RWPE1 (cell line): ENCODE measurements at places on chromosomes 2 and 18.

GRCh38 chr2:227339098-227339599 lies 14.1 kb downstream of the MFF start:
- no peak for DNase-seq

- no peak for DNase-seq
Observed at GRCh38 chr2:168633200-168633599, 169.2 kb upstream of the NOSTRIN start.

GRCh38 chr2:162579169-162579568 lies 235.2 kb downstream of the GCA start:
- no peak for DNase-seq

DNA sequence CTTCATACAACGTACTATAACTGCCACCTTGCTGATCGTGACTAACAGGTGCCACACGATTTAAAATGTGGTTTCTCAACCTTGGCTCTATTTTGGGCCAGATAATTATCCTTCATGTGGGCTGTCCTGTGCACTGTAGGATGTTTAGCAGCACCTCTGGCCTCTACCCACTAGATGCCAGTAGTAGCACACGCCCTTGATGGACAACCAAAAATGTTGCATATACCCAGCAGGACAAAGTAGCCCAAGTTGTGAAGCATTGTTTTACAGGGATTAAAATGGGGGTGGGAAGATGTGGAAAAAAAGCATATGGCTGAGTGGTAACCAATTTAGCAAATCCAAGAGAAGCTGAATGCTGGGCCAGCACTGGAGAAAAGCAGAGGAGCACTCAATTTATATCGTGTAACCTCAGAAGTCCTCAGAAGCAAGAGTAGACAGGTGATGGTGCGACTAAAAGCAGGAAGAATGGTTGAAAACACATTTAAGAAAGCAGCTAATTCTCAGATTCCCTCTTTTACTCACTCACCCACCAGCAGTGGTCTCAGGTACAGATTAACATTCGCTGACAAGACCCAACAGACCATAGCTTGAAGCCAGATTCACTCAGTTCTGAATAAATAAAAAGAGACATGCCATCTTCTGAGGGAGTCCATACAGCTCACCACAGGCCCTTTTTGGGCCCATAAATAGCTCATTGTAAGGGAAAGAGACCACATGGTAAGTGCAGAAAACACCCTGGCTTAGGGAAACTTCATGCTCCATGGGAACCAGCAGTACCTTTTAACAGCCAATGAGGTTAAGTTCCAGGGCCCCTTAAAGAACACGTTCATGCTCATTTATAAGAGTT lies 50.6 kb downstream of the RAPH1 start:
- DNase-seq = no peak

- DNase-seq = no peak
Observed at GRCh38 chr18:66995270-66995669, 391.4 kb upstream of the CDH19 start.

GRCh38 chr2:232926431-232926939 lies 56.4 kb downstream of the SNORC start:
- DNase-seq = no peak

- no peak for DNase-seq
Observed at GRCh38 chr2:23335550-23335949, 49.4 kb upstream of the KLHL29 start.

DNA sequence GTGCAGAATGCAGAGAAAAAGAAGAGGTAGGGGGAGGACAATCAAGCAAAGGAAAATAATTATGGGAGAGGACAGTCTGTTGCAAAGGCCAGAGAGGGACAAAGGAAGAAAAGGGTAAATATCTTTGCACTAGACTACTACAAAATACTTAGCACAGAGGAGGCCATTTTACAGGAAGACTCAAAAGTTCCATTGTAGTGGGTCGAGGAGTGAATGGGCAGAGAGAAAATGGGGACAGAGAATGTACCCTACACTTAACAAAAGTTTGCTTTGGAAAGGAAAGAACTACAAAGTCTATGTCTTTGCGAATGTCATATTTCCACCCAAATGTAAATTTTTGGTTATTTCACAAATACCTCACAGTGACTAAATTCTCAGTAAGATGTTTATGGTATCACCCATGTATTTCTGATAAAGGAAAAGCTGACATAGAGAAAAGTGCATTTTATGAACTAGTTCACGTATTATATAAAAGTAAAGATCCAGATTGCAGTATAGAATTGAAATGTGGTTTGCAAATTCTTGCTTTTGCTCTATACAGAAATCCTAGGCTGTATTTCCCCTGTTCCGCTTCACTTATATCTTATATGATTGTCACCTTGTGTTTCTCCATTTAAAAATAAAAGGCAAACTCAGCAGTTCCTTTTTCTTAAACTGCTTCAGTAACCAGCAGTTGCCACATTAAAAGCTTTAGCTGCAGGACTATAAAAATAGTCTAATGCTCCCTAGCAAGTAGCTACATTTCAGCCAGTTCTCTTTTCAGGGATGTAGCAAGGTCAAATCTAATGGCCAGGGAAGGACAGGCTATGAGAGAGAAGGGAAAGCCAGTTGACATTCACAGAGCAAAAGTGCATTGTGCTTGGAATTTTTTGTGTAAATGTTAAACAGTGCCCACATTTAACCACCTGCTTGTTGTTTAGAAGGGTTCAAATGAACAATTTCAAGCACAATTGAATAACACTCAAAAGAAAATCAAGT lies 79.7 kb upstream of the CYTIP start:
- no peak for DNase-seq

DNA sequence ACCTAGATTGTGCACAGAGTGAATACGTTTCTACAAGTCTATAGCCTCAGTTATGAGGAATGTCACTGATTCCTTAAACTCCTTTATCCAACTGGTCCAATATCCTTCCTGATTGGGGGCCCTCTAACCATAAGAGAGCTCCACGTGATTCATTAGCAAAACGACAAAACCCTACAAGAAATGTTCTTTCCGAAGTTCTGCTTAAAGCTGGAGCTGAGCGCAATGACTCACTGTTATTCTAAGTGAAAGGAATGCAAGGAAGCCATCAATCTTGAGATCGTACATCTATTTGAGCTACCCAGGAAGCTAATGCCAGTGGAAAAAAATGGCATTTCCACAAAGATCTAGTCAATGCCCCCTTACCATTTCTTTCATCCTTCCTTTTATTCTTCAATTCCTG lies 354.9 kb upstream of the CDH20 start:
- peak; percentile 35 for DNase-seq

- no peak for DNase-seq
Observed at GRCh38 chr2:68438455-68439303, 28.4 kb downstream of the FBXO48 start.

DNA sequence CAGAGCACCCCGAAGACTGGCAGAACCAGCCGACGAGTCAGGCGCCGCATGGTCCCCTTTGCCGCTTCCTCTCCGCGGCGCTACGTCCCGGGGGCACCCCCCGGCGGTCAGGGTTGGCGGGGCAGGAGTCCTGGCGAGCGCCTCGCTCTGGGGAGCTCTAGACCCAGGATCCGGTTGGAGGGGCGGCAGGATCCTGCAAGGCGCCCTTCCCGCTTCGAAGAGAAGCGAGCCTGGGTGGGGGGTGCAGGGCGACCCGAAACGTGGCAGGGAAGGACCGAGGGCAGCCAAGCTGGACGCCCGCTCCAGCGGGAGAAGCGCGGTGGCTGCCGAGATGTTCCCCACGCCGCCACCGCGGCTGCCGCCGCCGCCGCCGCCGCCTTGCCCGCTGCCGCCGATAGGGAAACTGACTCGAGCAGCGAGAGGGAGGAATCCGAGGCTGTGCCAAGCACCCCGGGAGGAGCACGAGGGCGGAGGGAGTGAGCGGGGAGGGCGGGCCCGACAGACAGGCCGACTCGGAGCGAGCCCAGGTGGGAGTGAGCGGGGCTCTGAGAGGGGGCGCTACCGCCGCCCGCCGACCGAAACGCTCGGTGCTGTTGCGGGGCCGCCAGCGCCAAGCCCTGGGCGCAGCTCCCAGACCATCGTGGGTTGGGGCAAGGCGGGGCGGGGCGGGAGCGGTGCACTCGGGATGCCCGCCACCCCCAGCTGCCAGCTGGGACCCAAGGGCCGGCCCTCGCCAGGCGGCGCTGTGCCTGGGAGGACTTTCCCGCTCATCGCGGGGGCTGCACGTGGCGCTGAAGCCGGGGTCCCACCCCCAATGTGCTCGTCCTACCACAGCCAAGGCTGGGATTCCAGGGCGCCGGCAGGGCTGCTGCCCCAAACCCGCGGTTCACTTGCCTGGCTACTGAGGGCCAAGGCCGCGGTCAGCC lies at the start of gene GALNT14:
Gene GALNT14, minus strand, starts transcription at position 404 of the 926 bp plus-strand sequence. Its CDS starts 354 bp downstream, at position 50.
- DNase-seq = peak; percentile 85

DNA sequence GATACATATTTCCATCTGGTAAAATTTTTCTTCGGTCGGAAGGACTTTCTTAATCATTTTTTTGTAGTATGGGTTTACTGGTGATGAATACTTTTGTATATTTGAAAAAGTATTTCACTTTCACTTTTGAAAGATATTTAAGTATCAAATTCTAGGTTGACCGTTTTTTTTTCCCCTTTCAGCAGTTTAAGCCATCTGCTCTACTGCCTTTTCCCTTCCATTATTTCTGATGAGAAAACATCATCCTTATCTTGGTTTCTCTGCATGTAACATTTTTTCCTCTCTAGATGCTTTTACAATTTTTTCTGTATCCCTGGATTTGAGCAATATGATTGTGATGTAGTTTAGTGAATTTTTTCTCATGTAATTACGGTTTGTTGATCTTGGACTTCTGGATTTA lies 87.0 kb downstream of the MTX2 start:
- no peak for DNase-seq

DNA sequence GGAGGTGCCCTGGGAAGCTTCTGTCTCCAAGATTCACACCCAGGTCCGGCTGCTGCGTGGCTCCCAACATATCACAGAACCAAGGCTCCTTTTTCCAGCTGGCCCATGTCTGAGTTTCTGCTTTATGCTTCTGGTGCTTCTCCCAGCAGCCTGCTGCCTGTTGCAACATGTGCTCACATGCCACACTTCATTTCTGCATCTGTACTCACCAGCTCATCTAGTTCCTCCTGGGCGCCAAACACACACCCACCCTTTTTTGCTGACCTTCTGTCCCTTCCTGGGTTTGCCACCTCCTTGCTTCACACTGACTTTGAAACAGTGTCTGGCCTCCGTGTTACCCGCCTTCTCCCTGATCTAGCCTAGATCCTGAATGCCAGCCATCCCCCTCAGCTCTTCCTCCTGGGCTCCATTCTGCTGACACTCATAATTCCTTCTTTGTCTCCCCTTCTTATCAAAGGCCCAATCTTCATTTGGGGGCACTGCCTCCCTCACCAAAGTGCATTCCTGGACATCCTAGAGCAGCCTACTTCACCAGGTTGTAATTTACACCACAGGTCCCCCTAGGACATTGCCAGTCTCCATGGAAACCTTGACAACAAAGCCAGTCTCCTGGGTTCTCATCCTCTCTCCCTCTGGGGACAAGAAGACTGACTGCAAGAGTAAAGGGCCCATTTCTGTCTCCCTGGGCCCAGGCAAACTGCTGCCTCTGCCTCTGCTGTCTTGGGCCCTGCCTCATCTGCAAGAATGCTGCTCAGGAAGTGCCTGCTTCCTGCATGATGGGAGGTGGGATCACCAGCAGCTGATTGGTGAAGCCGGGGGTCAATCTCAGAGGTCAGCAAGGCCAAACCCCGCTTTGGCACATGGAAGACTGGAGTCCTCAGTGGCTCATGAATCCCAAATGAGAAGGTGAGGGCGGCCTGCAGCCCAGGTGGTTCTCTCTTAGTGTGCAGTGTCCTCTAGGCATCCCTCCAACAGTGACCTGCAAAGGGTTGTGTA lies 13.9 kb upstream of the PROM2 start:
- peak; percentile 88 for DNase-seq

- DNase-seq = no peak
Observed at GRCh38 chr2:162487816-162488215, 143.9 kb downstream of the GCA start.

DNA sequence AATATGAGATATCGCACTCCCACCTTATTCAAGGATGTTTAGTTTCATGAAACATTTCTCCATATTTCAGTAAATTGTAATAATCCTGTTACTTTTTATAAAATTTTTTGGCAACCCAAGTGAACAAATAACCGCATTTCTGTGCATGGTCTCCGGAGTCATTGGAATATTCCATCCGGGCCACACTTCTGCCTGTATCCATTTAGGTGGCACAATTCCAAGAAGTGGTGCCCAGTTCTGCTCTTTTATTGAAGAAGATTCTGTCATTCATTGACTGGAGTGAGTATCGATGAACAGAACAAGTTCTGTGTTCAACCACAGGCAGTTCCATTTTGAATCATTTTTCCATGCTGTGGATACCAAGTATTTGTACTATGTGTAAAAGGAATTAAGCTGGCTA lies 26.6 kb upstream of the ICOS start:
- no peak for DNase-seq

GRCh38 chr2:221844212-221845020 lies 272.3 kb upstream of the EPHA4 start:
- DNase-seq = no peak

DNA sequence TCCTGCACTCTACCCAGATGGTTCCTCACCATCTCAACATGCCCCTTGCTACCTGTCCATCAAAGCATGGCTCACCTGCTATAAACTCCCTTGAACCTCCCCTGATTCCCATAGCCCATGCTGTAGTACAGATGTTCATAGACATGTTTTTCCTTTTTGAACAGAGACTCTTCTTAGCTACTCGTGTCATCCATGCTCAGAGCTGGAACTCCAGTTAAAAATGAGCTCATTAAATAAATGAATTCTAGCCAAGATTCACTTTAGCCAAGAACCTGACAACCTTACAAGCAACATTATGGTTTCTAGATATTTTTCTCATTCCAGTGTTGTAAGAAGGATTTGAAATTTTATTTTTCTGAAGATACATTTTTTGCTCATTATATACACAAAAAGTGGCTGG lies 65.0 kb downstream of the SCG2 start:
- no peak for DNase-seq

GRCh38 chr2:147792966-147793617 lies 51.7 kb upstream of the ACVR2A start:
- DNase-seq = no peak

DNA sequence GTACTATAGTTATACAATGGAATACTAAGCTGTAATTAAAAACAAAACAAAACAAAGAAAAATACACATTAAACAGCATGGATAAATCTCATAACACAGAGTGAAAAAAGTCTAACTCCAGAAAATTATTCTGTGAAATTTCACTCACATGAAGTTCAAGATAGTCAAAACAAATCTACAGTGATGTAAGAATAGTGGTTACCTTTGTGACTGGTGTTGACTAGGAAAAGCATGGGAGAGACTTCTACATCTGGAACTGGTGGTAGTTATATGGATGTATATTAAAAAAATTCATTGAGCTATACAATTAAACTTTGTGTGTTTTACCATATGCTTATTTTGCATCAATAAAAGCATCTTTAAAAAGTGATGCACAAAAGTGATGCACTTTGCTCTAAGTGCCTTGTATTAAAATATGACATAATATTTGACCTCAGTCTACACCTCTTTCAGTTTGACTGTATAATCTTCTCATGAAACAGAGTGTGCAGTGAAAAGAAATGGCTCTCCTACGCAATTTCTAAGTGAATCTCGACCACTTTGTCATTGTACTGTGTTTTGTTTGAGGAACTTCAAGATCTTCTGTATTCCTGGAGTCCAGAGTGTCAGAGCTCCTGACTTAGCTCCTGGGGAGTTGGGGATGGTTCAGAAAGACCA lies 28.0 kb downstream of the STAT4 start:
- no peak for DNase-seq
